ENCODE measurements at places on chromosomes 7 and 10.

DNA sequence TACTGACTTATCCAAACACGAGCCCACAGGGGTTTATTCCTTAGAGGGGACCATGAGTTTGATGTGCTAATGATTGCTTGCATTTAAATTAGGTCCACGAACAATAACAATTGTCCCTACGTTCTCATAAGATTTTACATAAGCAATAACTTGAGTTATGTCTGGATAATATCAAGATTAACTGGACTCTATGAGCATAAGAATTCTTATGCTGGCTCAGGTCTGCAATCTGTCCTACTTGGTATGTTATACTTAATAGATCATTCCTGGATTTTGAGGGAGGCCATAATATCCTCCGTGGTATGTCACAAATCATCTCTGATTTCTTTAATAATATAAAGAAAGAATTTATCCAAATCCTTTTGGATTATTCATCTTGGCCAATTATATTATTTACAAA lies 552.3 kb downstream of the KCNMA1 start:
- no peak for DNase-seq

GRCh38 chr10:60406182-60406581 lies 16.5 kb upstream of the ANK3 start:
- DNase-seq: no peak

- no peak for DNase-seq
These were observed 248.5 kb downstream of the NSUN6 start for GRCh38 chr10:18402853-18403252.

- no peak for DNase-seq
These were observed 87.3 kb upstream of the STK17A start for GRCh38 chr7:43495572-43495971.

GRCh38 chr7:50768485-50769474 lies 13.9 kb downstream of the GRB10 start:
- DNase-seq: peak; percentile 83

- peak; percentile 88 for DNase-seq
These were observed 33.7 kb upstream of the PTF1A start for GRCh38 chr10:23158370-23158769.

- DNase-seq: no peak
These were observed 109.6 kb downstream of the ACTR3B start for GRCh38 chr7:152869041-152869676.

DNA sequence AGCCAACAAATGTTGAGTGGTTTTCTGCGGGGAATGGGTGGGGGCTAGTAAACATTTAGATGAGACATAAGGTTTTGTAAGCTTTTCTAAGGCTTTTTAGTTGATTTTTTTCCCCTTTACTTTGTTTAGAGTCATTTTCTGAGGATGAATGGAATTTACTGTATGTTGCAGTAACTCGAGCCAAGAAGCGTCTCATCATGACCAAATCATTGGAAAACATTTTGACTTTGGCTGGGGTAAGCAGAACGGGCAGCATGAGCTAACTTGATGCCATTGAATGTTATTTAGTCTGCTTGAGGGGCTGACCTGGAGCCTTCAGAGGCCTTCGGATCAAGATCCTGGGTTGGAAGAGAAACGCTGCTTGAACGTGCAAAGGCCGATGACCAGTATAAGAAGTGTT lies 37.3 kb downstream of the FBH1 start:
- DNase-seq: no peak

DNA sequence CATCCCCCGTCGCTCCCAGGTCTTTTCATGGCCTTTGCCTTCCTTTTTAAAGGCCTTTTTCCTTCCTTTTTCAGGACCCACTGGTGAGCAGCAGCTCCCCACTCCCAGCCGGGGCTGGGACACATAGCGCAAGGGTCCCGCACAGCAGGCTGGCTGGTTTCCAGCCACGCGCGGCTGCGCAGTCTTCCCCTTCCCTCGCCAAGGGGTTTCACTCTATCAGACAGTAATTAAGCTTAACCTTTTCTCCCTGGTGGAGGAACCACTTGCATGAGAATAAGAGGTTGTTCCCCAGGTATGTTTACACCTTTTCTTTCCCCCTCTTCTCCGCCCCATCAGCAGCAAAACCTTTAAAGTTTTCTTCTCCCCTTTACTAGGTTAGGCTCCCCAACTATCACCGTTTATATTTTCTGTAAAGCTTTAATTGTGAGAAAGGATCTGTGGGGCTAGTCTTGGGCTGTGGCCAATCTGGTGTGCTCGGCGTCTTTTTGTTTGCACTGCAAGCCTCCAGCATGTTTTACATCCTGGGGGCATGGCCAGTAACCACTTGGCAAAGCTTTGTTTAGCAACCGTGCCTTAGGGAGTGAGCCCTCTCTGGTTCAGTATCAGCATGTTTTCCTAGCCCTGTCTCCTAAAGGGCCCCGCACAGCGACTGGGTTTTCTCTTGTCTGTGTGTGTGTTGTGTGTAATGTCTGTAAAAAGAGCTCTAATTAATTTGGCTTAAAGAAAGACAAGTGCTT lies 219.6 kb downstream of the PHF14 start:
- DNase-seq: peak; percentile 81

DNA sequence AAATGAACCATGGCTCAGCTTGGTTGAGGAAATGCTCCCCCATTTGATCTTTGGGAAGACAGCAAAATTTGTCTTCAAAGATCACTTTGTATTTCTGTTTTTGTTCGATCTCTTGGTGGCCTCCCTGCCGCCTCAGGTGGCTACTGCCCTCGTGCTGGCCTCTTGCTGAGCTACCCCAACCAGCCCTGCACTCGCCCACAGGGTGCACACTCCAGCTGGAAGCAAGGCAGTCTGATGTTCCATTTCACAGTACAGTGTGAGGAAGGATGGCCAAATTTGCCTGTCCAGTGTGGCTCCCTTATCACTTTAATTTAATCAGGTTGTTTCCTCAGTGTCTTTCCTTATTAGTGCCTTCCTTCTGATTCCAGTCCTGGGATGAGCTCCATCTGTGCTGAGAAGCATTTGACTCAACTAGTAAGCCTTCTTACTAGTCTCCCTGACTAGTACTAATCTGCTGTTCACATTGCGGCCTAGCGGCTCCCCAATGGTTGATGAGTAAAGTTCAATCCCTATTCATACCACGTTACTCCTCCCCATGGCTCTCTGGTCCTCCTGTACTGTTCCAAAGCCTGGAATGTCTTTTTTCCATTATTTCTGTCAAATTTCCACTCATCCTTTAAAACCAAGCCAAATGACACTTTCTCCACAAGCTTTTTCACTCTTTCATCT lies 8.2 kb downstream of the MYOF start:
- no peak for DNase-seq

DNA sequence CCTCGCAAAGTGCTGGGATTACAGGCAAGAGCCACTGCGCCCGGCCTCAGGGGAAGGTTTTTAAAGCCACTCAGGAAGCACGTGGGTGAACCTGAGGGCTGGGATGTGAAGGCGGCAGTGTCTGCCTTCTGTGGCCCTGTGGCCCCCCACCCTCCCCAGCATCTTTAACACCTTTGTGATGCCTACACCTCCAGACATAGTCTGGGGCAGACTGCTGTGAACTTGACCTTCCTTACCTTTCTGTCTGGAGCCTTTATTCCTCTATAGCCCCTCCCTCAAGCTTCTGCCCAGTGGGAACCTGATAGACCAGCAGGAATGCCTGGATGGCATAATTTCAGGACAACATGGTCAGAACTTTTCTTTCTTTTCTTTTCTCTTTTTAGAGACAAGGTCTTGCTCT lies 550.2 kb downstream of the GALNT17 start:
- DNase-seq: no peak

DNA sequence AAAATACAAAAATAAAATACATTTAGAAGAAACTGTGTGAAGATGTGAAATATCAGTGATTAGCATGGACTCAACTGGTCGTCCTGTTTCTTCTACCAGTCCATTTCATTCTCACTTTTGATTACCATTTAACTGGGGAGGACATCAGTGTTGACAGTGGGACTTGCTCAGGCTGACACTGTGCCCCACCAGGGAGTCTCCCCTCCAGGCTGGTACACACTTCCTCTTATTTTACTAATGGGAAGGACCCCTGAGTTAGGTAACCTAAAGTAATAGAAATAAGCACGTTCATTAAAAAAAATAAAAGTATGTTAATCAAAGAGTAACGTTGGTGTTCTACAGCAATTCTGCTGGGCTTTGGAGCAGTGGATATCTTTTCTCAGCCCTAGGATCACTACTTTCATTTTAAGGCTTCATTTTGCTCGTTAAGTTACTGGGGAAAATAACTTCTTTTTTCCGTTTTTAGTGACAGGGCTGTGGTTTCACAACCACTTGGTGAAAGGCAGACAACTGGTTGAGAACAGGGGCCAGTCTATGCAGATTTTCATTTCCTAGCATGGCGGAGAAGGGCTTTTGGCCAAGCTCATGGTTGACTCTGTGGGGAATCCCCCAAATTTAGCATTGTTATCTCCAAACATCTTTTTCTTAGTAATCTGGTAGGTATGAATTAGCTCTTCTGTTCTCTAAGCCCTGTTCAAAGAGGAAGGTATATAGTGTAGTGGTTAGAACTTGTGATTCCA lies 2.1 kb downstream of the SNX10 start:
- no peak for DNase-seq

- DNase-seq: no peak
These were observed 104.7 kb downstream of the NPSR1 start for GRCh38 chr7:34762764-34763163.

DNA sequence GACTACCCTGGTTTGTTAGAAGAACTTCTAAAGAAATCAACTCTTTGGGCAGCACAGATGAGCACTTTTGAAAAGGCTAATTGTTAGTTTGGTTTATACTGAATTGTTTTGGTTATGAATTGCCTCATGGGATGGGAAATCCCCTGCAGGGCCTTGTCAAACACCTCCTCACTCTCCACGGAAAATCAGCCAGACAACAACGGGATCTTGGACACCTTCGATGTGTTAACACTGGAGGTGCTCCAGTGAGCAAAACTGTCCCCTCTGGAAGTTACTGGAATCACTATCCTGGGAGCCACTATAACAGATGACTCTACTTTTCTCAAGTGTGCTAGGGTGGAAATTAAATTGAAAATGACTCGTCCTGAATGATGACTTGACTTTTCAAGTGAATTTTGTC lies 38.7 kb downstream of the CDK6 start:
- no peak for DNase-seq

GRCh38 chr7:63093481-63093880 lies 905.2 kb upstream of the ZNF722 start:
- DNase-seq: no peak

- DNase-seq: peak; percentile 69
These were observed 72.7 kb upstream of the PRKG1 start for GRCh38 chr10:51001587-51001986.

GRCh38 chr10:78653555-78653954 lies 415.2 kb upstream of the ZMIZ1 start:
- DNase-seq: no peak

- DNase-seq: no peak
These were observed 879.0 kb upstream of the CELF2 start for GRCh38 chr10:10138685-10139084.

GRCh38 chr10:73879296-73880173 lies 5.2 kb upstream of the CAMK2G start:
- peak; percentile 92 for DNase-seq

DNA sequence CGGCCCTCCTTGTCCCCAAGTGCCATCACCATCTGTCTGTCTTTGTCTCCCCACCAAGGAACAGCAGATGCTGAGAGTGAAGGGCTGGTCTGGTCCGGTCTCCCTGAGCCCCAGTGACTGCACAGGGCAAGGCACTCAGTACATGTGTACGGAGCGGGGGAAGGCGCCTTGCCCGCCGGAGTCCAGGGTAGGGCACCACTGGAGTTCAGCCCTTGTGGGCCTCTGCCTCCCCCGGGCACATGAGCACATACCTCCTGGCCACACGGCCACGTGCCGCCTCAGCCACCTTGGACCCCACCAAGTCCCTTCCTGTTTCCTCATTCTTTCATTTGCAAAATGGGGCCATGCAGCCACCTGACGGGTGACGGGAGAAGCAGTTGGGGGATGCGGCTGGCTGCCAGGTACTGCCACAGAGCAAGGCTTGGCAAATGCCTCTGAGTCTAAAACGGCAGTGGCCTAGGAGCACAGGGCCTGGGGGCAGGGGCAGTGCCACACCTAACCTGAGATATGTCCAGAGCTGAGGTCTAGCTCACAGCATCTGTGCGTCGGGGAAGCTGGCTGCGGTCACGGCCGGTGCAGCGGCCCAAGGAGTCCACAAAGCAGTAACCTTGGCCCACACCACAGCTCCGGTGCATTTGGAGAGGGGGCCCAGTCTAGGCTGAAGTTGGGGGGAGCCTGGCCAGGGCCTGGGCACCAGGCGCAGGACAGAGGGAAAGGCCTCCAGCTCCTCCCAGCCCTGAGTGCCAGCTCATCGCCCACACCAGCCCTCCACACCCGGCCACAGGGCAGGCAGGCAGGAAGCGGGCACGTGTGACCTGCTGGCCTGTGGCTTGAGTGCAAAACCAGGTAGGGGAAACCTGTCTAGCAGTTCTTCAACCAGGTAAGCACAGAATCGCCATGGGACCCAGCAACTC lies 5.2 kb downstream of the ADAP1 start:
- no peak for DNase-seq

DNA sequence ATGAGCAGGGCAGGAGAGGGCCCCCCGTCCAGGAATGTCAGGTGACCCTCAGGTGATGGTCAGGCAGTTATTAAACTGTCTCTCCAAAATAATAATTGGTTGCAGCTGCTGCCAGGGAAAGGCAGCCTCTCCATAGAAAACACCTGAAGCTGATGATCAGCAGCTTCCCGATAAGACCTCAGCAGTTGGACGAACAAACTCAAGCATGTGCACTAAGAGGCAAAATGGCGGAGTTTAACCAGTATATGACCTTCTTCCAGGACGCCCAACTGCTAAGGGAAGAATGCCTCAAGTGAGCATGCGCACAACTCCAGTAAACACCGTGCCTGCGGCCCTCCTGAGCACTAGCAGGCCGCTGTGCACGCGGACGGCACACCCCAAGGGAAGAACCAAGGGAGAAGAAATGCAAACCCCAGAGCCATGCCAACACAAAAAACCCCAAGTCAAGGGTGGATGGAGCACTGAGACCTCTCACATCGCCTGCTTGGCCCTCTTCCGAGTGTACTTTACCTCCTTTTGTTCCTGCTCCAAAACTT lies 38.9 kb upstream of the ADARB2 start:
- no peak for DNase-seq

DNA sequence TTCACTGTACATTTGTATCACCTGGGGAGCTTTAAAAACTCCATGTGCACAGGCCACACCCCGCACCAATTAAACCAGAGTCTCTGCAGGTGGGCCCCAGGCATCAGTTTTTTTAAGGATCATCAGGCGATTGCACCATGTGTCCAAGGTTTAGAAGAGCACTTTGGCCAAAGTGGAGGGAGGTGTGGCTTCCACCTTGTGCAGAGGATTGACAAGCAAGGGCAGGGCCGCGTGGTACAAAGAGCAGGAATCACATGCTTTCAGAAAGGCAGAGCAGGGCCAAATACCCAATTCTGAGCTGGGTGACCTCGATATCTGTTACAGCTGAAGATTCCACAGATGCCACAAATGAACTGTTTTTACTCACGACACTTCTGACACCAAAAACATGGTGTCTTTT lies 52.4 kb downstream of the NOC3L start:
- DNase-seq: no peak
